ENCODE measurements at places on chromosomes 2 and 18. TPM values are rescaled to one million over a fixed set of nuclear protein-coding genes. Genes with fewer than 3 reads are reported as not detected.

- H3K27ac ChIP-seq: no peak overlapping the region
- H3K27me3 ChIP-seq: no peaks in the 10 kb centered on the region
- no peak for DNase-seq
- H3K36me3 ChIP-seq: no peaks in the 10 kb centered on the region
These were observed 567.2 kb downstream of the SATB2 start for GRCh38 chr2:198890490-198890889.

GRCh38 chr18:25349926-25350487, 2.0 kb downstream of the ZNF521 start:
- H3K4me3 ChIP-seq: peak overlapping the region; percentile 75
- no peaks in the 10 kb centered on the region for H3K36me3 ChIP-seq
- H3K27ac ChIP-seq: peak overlapping the region; percentile 65

DNA sequence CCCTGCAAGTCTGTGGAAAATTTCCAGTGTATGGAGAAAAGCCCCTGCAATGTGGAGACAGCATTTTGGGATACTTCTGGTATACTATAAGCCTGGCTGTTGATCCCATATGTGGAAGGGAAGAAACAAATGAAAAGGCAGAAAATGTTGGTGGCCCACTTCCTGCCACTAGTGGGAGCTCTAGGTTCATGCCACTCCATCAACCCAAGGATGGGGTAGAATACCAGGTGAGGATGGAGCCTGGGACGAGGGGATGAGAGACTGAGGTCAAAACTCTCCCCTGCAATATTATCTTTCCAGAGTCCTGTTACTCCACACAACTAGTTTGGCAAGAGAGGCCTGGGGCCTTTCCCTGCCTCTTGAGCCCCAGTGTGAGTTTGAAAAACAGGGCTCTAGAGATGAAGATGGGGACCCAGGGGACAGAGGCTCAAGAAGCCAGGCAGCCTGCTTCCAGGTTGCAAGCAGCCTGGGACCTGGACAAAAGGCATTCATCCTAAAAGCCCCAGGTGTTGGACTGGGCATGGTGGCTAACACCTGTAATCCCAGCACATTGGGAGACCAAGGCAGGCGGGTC, 31.9 kb downstream of the BMP10 start:
- no peak overlapping the region for H3K27ac ChIP-seq
- DNase-seq: no peak
- H3K4me3 ChIP-seq: no peak overlapping the region
- H3K4me1 ChIP-seq: no peaks in the 10 kb centered on the region

DNA sequence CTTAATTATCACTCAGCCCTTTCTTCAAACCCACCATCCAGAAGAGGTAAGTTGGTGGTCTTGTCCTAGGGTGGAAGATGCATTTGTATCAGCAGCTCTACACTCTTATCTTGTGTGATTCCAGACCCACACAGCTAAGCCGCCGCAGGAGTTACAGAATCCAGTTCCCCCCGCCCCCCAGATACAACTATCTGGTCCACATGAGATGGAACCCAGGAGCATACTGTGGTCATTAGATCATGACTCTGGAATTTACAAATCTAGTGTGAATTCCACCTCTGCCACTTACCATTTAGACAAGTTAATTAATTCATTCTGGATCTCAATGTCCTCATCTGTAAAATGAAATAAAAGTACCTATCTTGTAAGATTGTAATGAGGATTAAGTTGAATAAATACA, 486.4 kb downstream of the BCL11A start:
- H3K4me3 ChIP-seq: no peak overlapping the region
- H3K27ac ChIP-seq: no peak overlapping the region
- no peaks in the 10 kb centered on the region for H3K36me3 ChIP-seq
- DNase-seq: no peak
- no peaks in the 10 kb centered on the region for H3K27me3 ChIP-seq

NAT8 gene
- total RNA-seq: 94.4 TPM

DNA sequence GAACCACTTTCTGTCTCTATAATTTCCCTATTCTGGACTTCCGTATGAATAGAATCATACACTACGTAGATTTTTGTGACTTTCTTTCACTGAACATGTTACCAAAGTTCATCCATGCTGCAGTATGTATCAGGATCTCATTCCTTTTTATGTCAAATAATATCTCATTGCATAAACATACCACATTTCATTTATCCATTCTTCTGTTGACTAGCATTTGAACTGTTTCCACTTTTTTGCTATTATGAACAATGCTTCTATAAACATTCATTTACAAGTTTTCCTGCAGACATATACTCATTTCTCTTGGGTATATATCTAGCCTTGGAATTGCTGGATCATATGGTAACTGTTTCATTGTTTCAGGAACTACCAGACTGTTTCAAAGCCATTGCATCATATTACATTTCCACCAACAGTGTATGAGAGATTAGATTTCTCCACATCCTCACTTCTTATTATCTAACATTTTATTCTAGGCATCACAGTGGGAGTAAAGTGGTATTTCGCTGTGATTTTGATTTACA, 186.2 kb downstream of the DYM start:
- no peak for DNase-seq
- no peaks in the 10 kb centered on the region for H3K27me3 ChIP-seq
- no peaks in the 10 kb centered on the region for H3K36me3 ChIP-seq

DNA sequence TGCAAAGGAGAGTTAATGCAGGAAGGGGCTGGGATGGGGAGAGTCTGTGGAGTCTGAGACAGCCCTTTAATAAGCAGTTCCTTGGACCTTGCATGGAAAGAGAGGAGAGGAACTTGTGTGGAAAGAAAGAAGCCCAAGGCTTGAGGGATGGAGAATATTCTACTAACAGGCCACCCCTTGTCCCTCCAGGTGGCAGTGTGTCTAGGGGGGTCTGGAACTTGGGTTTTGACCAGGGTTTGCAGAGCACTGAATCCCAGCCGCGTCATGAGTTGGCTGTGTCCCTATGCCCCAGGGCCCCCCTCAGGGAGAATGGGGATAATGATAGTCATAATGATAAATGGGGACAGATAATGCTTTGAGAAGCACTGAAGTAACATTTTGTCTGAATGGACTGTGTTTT, 15.0 kb downstream of the TCF7L1 start:
- no peaks in the 10 kb centered on the region for H3K27me3 ChIP-seq
- H3K4me1 ChIP-seq: no peaks in the 10 kb centered on the region
- no peak for DNase-seq
- no peak overlapping the region for H3K4me3 ChIP-seq
- H3K27ac ChIP-seq: no peak overlapping the region
- no peaks in the 10 kb centered on the region for H3K36me3 ChIP-seq

GRCh38 chr2:66173645-66174044, 261.3 kb upstream of the MEIS1 start:
- no peak for DNase-seq
- no peak overlapping the region for H3K27ac ChIP-seq
- no peaks in the 10 kb centered on the region for H3K4me1 ChIP-seq
- no peaks in the 10 kb centered on the region for H3K36me3 ChIP-seq

GKN2 gene
- total RNA-seq: not detected

C1GALT1C1L gene
- 1.9 TPM for total RNA-seq

DNA sequence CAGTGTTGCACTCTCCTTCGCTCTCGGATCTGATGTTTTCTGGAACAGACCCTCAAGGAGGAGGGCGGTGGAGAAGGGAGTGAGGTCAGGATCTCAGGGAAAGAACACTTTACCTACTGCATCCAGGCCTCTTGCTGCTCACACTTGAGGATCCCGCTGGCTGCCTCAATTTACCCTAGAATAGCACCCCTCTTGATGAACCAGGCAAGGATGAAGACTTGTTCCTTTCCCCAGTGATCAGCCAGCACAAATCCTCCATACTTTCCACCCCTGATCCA, 14.2 kb downstream of the WNT10A start:
- H3K27me3 ChIP-seq: peaks cover 25% of the 10 kb centered on the region
- no peak overlapping the region for H3K27ac ChIP-seq
- H3K4me1 ChIP-seq: no peaks in the 10 kb centered on the region
- no peak overlapping the region for H3K4me3 ChIP-seq

Measured in kidney (tissue), 22 donors.